Panc1 (cell line): ENCODE measurements at places on chromosomes 7 and 10.

DNA sequence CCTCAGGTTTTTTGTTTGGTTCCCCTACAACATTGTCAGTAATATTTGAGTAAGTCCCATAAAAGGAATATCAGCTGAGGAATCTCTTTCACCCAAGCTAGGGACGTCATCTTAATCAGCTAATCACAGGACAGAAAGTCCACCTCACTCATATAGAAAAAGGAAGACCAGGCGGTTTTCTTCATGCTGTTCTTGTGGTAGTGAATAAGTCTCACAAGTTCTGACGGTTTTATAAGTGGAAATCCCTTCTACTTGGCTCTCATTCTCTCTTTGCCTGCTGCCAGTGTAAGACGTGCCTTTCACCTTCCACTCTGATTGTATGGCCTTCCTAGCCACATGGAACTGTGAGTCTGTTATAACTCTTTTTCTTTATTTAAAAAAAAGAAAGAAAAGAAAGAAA is 308.1 kb upstream of the PFKP start:
- DNase-seq: no peak

DNA sequence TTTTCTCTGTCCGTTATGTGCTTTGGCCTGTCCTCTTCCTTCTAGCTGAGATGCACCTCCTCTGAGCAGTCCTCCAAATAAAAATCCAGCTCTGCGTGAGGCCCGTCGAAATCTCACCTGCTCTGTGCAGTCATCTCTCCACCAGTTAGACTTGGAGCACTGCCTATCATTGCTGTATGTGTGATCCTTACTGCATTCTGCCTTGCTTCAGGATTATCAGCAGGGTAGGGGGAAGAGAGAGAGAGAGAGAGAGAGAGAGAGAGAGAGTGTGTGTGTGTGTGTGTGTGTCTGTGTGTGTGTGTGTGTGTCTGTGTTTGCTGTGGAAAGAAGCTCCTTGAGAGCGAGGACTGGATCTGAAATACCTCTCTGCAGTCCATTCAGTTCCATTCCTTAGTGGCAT is 129.4 kb downstream of the CCNY start:
- no peak for DNase-seq

- DNase-seq: peak; percentile 33
Observed at GRCh38 chr7:130758429-130759056, 24.5 kb upstream of the KLF14 start.

- no peak for DNase-seq
Observed at GRCh38 chr10:118672766-118673715, 77.6 kb upstream of the PRLHR start.

- no peak for DNase-seq
Observed at GRCh38 chr10:82680608-82681007, 805.6 kb downstream of the NRG3 start.

DNA sequence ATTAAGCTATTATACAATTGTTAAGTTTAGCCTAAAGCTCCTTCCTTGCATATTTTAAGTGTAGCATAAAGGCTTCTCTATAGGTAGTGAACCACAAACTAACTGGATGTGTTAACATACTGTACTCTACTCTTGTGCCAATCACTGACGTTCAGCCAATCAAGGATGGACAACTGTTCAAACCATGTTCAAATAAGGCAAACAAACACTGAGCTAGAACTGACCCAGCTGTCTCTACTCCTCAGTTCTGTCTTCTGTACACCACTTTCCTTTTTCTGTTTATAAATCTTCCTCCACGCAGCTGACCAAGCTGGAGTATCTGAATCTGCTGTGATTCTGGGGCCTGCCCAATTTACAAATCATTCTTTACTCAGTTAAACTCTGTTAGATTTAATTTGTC is 188.7 kb upstream of the MBL2 start:
- no peak for DNase-seq

- DNase-seq: no peak
Observed at GRCh38 chr7:157502701-157503111, 165.9 kb downstream of the DNAJB6 start.

DNA sequence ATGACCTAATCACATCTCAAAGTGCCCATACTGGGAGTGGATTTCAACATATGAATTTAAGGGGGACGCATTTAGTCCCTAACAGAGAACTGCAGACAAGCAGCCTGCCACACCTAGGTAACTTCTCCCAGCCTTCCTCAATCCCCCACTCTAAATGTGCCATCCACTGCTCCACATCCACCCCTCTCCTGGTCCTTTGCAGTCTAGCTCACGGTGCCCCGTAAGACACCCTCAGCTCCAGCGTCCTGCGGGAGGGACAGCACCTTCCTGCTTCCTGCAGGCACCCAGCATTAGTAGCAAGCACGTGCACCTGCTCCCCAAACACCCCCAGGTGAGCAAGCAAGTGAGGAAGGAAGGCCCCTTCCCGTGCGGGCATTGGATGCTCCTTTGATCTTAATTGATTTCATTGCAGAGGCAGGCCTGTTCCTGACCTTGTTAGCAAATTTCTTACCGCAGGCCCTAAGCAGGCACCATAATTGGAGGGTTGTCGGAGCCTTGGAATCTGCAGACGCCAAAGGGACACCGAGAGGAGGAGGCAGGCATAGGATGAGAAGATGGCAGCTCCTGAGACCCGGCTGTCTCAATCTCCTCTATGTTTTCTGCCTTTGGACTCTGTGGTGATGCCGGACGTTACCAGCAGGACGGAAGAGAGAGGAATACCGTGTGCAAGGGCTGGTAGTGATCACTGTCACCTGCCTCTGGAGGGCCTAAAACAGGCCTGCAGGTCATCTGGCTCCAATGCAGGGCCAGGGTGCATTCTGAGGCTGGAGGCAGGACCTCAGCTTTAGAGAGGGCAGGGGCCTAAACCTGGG is 75.8 kb upstream of the CHST15 start:
- no peak for DNase-seq

GRCh38 chr10:6019010-6019782 is 41.9 kb upstream of the IL15RA start:
- no peak for DNase-seq

GRCh38 chr7:132817949-132818348 is 241.7 kb upstream of the PLXNA4 start:
- no peak for DNase-seq

DNA sequence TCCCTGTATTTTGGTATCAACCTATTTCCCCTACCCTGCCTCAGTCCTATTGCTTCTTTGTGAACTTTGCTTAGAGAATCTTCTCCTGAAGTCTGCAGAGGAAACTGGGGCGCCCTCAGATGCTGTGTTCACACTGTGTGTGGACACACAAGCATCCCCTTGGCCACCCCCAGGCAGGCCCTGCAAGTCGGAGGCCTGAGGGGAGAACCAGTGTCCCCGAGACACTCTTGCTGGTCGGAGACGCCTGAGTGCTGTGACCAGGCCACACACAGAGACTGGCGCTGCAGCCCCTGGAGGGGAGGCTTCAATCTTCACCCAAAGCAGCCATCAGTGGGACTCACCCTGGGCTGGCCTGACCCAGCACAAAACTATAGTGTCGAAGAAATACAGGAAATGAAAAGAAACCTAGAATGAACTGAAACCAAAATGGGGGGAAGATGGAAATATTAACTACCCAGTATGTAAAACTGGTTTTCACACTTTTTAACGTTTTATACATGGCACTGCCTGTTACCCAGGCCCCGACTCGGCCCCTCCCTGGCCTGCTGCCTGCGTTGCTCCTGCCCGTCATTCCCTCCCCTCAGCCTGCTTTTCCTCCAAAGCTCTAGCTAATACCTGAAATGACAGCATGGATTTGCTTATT is 48.4 kb upstream of the FAM20C start:
- DNase-seq: no peak

- no peak for DNase-seq
Observed at GRCh38 chr7:84686373-84686772, 491.8 kb upstream of the SEMA3A start.

GRCh38 chr7:17939211-17939605 is 1.1 kb downstream of the SNX13 start:
- no peak for DNase-seq

DNA sequence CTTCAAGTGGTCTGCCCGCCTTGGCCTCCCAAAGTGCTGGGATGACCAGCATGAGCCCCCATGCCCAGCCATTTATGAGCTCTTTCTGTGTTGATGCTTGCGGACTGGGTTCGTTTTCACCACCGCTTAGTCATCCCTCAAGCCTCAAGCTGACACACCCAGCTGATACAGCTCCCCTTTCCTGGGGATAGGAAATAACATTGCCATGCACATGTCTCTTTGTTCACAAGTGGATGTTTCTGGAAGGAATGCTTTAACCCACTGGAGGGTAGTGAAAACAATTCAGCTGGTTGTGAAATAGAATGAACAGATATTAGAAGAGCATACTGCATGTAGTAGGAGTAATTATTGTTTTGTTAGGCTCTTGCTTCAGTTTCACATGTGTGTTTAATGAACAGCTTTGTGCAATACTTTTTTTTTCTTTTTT is 8.5 kb upstream of the METTL27 start:
- DNase-seq: peak; percentile 96

GRCh38 chr10:78412605-78413004 is 378.9 kb downstream of the RPS24 start:
- DNase-seq: no peak

GRCh38 chr7:54091322-54091721 is 450.9 kb upstream of the VSTM2A start:
- no peak for DNase-seq

- DNase-seq: no peak
Observed at GRCh38 chr7:93147363-93147762, 822 bp downstream of the SAMD9L start.

GRCh38 chr7:25037325-25037724 is 57.3 kb upstream of the OSBPL3 start:
- no peak for DNase-seq

GRCh38 chr7:83248000-83248399 is 85.3 kb upstream of the PCLO start:
- DNase-seq: no peak

- DNase-seq: no peak
Observed at GRCh38 chr7:143437578-143437977, 5.7 kb upstream of the TAS2R60 start.

DNA sequence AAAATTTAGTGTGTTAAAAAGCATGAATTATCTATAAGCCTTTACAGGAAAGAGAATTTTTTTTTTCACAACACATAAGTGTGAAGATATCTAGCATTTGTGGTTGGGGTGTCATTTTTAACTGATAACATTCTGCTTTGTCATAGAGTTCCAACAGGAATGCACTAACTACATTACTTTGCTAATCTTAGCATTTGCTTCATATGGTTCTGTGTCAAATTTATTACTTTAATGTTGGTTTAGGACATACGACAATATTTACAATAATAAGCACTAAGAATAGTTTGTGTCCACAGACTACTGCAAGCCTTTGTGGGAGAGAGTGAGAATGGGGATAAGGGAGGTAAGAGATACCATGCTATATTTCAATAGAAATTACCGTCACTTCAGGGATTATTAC is 40.6 kb upstream of the MAGI2 start:
- DNase-seq: no peak

GRCh38 chr7:148722340-148723165 is 23.9 kb downstream of the CUL1 start:
- no peak for DNase-seq

GRCh38 chr7:31934551-31934950 is 135.7 kb downstream of the PDE1C start:
- no peak for DNase-seq

GRCh38 chr7:128358233-128358632 is 3.3 kb downstream of the PRRT4 start:
- no peak for DNase-seq

- DNase-seq: no peak
Observed at GRCh38 chr10:80156216-80156615, 23.7 kb downstream of the PLAC9 start.

- no peak for DNase-seq
Observed at GRCh38 chr7:159042103-159042502, 102.6 kb downstream of the VIPR2 start.

- DNase-seq: no peak
Observed at GRCh38 chr10:101261702-101262101, 32.4 kb upstream of the LBX1 start.

DNA sequence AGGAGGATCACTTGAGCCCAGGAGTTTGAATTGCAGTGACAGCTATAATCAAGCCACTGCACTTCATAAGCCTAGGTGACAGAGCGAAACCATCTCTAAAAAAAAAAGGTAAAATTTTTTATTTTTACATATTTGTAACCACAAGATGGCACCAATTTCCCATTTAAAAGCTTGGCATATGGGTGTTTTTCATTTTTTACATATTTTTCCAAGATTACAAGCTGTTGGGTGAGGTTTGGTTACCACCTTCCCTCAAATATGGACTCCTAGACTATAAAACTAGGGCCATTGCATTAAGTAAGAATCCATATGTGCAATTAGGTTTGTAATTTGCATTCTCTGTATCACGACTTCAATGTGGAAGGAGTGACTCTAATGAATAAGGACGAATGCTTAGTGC is 129.3 kb upstream of the ACBD5 start:
- DNase-seq: no peak

DNA sequence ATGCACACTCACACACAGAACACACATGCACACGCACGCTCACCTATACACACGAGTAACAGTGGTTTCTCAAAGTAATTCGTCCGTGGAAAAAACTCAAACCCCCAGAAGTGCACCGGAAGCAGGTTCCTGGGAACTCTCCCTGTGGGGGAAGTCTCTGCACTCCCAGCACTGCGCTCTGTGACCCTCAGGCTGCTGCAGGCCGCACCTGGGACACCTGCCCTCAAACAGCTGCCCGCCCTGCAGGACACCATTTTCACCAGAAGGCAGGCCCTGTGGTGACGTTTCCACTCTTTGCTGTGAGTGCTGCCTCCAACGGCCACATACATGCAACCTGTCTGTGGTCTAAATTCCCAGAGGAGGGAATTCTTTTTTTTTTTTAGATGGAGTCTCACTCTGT is 21.3 kb downstream of the YKT6 start:
- DNase-seq: no peak

GRCh38 chr7:100893910-100894721 is 1.6 kb downstream of the ACHE start:
- no peak for DNase-seq

- DNase-seq: no peak
Observed at GRCh38 chr7:40839881-40840280, 705.1 kb downstream of the SUGCT start.

- DNase-seq: no peak
Observed at GRCh38 chr7:81419731-81420130, 350.1 kb downstream of the HGF start.

DNA sequence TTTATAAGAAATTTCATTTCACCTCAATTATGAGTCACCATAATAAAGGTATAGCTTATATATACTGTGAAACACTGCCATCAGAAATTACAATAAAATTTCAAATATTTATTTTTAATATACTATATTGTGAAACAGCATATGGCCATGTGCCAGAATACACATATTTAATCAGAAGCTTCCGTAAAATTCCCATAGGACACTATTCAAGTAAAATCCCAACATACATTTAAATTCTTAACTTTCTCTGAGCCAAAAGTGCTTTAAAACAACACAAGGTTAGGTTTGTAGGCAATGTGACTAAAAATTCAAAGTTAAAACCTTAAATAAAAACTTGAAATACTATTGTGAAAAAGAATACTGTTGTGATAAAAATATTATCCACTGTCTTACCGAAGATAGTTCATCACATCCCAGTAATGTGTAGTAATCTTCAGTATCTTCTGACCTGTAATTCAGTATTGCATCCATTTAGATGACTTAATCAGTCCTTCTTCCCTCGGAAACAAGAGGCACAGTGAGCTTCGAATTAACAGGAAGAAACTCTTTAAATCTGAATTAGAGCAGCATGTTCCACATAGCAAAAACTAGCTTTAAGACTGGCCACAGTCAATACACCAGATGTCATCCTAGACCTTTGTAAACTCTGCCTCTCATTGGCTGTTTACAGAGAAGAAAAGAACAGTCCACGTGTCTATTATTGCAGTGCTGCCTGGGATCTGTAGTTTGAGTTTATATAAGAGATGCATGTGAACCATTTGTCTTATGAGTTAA is at the start of gene DNAJC12:
Gene DNAJC12, minus strand, starts transcription at position 648 of the 774 bp plus-strand sequence. Its CDS starts 177 bp downstream, at position 471.
- DNase-seq: no peak
